ENCODE measurements at places on chromosomes 12 and 14.
A peak's percentile ranks its signal among the peaks of the same experiment; 100 is the strongest.

- DNase-seq: no peak
Observed at GRCh38 chr12:132632521-132633228, 14.1 kb downstream of the P2RX2 start.

DNA sequence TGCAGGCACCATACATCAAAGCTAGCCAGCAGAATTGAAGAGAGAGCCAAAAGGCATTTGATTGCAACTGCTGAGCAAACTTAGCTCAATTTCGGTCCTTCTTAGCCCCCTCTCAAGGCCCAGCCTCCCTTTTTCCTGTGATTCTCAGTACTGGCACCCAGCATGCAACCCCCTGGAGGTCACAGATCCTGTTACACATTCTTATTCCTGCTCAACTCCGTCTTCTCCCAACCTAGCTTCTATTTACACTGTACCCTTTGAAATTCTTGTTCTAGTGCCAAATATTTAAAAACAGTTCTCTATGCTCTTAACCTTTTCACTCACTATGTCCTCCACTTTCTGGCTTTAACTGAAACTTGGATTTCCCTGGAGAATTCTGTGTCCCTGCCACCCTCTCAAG is 131.3 kb upstream of the CPSF6 start:
- DNase-seq: no peak

DNA sequence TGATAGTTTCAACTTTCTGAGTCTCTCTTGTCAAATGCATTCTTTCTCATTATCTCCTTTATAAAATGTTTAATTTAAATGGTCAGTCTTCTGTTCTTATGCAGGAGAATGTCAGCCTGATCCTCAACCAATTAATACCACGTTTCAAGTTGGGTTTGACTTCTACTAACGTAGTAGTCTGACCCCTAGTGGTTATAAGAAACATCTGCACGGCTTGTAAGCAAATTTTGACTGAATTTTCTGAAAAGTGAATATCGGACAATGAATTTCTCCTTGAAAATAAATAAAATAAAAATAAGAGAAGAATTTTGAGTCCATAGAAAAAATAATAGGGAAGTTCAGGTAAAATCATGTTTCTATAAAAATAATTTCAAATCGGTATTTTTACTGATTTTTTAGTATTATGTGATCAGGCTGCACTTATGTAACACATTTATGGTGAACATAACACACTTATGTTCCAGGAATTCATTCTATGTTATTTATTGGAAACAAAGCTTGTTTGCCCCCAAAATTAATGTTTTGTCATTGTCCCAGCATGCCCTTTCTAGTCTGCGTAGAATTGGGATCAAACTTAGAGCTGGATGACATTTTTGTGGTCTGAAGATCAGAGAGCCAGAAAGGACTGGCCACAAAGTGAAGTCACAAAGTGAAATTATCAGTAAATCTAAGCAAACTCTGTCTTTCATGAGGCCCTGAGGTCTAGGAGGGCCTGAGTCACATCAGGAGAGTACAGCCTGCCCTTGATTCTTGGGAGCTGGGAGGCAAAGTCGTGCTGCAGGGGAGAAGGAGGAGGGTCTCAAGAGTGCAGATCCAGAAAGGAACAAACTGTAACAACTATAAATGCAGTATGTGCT is 101.2 kb upstream of the STXBP6 start:
- DNase-seq: no peak

- DNase-seq: no peak
Observed at GRCh38 chr12:7108003-7108795, 815 bp downstream of the C1RL start.

- no peak for DNase-seq
Observed at GRCh38 chr14:96863327-96863985, 66.3 kb downstream of the VRK1 start.

DNA sequence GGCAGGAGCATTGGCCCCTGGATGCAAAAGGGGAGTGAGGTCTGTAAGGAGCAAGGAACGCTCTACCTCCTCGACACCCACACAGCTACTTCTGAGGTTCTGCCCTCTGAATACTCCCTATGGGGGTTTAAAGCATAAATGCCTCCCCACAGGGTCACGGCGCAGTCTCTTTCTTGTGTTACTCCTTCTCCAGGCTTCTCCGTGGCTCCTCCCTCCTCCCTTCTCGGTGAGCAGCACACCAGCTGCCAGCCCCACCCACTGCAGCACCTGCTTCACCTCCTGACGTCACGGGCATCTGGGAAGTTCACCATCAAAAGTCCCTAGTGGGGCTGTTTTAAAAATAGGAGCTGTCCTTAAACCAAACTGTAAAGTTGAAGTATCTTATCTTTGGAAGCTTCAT is 67.3 kb downstream of the SPTB start:
- no peak for DNase-seq

- DNase-seq: no peak
Observed at GRCh38 chr14:91714805-91715204, 17.1 kb downstream of the CATSPERB start.

DNA sequence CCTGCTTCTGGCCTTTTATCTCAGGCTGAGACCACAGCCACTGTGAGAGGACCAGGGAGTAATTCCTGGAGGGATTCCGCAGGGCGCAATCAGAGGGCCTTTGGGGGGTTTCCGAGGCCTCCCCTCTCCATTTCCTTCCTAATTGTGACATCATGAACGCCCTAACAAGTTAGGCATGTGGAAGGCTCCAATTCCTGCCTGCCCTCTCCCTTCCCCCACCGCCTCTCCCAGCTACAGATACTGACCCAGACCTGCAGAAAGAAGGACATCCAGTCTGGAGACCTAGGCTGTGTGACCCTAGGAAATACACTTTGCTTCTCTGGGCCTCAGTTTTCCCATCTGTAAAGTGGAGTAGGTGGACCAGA is 637.9 kb downstream of the MED13L start:
- no peak for DNase-seq

DNA sequence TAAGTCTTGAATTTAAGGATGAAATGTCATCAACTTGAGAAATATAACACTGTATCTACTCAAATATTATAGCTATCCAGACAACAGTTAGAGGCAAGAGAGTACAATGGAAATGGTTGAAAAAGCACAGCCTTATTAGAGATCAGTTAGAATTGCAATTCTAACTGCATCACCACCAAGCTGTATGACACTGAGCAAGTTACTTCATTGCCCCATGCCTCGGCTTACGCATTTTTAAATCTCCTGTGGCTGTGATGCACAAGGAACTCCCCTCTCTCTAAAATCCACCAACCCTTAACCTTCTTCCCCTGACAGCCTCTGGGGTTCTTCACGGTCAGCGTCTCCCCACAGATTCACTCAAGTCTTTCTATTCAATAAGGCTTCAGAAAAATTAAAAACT is 75.1 kb downstream of the MED13L start:
- no peak for DNase-seq

- no peak for DNase-seq
Observed at GRCh38 chr12:42410340-42410739, 84.4 kb downstream of the PPHLN1 start.

DNA sequence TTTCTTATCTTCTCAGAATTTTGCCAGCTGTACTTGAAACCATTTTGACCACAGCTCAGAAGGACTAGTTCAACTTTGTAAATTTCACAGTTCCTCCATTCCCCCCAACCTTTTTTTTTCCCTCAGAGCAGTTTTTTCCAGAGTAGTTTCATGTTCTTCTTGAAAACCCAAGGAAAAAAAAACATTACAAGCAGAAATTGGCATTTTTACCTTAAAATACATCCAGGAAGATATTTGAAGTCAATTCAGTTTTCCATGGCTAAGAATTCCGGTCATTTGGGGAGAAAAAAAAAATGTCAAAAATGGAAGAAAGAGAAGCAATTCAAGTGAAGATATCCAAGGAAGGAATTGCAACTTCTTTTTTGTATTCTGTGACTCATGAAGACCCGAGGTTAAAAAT is 39.5 kb downstream of the SYNE2 start:
- DNase-seq: no peak

GRCh38 chr12:102232446-102232845 is 34.8 kb upstream of the PMCH start:
- no peak for DNase-seq

DNA sequence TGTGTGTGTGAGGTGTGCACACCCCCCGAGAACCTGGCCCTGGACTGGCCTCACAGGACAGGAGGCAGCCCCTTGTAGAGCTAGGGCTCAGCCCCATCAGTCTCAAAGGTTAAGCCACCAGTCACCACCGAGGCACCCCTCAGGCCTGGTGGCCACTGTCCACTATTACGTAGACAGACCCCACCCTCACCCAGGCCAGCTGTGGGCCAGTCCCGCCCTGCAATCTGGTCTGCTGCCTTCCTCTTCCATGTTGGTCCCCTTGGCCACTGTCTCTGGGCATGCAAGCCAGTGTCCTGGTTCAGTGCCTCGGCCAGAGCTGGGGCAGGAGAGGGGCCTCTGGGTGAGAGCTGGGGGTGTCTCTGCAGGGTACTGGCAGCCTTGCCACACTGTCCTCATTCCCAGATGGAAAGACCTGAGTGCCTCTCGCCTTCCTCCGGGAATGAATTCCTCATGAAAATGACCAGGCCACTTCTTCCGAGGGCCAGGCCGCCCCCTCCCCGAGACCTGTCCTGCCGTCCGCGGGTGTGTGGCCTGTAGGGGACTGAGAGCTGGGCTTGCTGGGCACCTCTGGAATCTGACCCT is 897 bp upstream of the TEX22 start:
- DNase-seq: no peak

DNA sequence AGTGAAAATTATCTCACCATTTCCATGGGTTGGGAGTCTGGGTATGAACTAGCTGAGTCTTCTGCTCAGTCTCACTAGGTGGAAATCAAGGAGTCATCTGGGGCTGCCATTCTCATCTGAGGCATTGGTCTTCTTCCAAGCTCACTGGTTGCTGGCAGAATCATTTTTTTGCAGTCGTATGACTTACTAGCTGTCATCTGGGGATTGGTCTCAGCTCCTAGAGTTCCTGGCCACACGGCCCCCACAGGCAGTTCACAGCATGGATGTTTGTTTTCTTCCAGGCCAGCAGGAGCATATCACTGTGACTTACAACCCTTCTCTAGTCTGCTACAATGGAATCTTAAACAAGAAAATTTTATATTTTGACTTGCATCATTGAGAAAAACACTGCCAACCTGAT is 18.6 kb upstream of the OR10AD1 start:
- no peak for DNase-seq

DNA sequence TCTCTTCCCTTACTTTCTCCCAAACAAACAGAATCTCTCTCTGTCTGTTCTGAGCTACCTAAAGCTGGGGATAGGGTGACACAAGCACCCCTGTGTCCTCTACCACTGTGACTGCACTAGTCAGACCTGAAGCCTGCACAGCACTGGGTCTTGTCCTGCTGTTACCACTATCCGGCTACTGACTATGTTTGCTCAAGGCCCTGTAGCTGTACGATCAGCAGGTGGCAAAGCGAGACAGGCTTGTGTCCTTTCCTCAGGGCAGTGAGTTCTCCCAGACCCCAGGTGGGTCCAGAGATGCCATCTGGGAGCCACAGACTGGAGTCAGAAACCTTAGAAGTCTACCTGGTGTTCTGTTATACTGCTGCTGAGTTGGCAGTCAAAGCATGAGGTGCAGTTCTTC is 116.4 kb downstream of the NUBPL start:
- DNase-seq: no peak

DNA sequence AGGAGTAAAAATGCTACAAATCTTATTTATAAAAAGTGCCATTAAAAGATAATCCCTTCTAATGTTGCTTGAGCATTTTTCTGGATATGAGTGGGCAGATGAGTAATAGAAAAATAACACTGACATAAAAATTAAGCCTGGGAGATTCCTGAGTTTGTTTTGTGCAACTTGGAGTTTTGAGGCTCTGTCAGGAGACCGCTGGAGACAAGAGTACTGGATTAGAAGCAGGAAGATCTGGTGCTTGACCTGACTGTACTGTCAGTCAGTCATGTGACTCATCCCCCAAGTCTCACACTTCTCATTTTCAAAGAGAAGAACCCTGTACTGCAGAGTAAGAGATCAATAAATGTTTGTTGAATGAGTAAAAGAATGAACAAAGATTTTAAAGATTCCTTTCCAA is 29.4 kb downstream of the ANO4 start:
- DNase-seq: no peak

GRCh38 chr14:49849213-49849847 is 3.3 kb downstream of the NEMF start:
- DNase-seq: no peak

DNA sequence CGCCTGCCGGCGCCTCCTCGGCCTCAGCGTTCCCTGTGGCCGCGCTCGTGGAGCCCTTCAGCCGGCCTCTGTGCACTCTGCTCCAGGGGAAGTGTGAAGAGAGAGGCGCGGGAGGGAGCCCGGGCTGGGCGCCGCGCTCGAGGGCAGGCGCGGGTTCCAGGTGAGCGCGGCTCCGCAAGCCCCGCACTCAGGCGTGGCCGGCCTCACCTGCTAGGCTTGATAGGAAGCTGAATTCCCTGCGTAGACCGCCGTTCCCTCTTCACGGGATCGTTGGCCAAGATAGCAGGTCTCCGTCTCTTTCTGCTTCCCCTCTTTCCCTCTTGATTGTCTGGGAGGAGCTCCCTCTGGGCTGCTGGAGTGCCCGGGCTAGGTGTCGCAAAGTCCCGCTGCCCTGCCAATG is 89.7 kb downstream of the ASCL4 start:
- DNase-seq: peak; percentile 16

DNA sequence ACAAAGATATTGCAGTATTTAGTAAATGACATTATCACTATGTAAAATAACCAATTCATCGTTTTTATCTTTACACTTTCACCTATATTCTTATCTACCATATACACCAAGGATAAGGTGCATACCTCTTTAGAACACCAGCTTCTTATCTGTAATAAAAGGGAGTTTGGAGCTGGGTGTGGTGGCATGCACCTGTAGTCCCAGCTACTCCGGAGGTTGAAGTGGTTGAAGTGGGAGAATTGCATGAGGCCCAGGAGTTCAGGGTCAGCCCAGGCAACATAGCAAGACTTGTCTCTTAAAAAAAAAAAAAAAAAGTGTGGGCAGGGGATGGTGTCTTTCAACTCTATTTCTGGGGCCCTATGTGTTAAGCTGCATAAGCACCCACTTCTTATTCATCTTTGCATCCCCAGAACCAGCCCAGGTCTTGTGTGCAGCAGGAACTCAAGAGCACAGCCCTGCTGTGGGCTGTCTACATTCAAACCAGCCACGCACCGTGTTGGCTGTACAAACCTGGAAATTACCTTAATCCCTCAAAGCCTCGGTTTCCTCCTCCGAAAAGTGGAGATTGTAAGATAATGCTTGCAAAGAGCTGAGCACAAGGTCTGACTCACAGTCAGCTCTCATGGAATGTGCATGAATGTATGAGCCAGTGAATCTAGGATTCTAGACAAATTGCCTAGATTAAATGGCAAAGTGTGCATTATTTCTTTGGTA is 256.6 kb upstream of the FOXN3 start:
- no peak for DNase-seq

DNA sequence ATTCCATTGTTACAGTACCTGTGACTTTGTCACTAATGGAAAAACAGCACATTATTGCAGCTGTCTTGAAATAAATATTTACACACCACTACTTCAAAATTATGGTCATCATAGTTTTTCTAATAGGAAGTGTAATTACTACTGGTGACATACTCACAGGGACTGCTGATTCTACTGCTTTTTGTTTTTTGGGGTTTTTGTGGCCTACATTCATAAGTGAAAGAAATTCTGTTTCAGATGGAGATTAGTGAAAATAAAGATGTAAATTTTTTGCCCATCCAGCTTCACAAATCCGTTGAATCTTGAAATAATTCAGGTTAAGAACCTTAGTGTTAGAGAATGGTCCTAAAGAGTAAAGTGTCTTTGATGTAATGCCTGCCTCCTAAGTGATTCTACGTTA is 17.5 kb downstream of the KNTC1 start:
- DNase-seq: no peak

GRCh38 chr12:109793411-109793810 is 39.8 kb downstream of the TRPV4 start:
- no peak for DNase-seq

- DNase-seq: no peak
Observed at GRCh38 chr14:100532906-100533655, 54.1 kb downstream of the BEGAIN start.
